ENCODE measurements at places on chromosomes 7 and 10.

- DNase-seq: no peak
Measured at GRCh38 chr7:21898265-21898930, 47.3 kb downstream of the CDCA7L start.

DNA sequence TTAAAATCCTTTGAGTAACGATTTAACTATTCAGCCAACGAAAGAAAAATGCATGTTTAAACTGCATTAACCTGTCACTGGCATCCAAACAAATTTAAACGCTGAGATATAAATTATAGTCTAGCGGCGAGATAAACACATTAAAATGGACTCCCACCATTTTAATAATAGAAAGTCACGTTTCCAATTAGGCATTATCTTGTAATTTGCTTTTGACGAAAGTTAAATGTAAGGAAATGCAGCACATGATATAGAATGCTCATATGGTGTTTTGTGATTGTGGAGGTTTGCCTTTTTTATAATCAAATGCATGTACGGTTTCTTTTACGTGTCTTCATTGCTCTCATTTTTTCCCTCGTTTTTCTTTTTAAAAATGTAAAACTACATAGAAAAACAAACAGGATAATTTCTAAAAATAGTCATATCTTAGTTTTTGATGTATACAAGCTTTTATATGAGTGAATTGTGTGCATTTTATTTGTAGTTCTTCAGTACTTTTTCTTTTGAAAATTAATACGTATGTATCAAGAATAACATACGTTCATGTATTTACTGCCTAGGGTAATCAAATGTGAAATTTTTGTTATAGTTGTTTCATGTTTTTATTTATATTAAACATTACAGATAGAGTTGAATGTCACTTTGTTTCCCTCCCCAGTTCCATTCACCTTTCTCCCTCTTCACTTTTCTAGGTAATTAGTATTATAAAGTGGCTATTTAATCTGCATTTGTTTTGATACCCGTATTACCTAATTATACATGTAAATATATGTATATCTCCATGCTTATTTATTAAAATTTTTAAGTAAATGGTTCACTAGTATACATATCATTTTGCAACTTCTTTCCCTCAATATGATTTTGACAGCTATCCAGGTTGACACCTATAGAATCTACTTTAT, 1.1 kb upstream of the KLF14 start:
- DNase-seq: no peak

GRCh38 chr10:55063811-55064210, 262.8 kb upstream of the PCDH15 start:
- no peak for DNase-seq

DNA sequence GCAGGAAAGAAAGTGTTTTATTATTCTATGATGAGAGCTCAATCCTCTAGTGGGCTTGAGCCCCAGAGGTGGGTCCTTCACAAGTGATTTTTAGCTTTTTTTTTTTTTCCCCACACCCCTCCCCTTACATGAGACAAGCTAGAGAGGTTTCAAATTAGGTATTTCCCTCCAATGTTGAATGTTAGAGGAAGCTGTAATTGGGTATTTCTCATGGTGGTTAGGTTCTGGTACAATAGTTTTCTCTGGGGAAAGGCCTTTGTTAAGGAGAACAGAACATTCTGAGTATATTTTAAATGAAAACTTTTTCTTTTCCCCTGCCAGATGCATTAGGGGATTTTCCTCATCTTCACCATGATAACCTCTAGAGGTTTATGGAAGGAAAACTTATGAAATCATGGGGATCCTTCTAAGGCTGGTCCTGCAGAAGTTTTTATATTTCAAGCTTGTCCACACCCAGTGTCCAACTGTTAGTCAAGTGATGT, 1039.7 kb downstream of the NRG3 start:
- no peak for DNase-seq

DNA sequence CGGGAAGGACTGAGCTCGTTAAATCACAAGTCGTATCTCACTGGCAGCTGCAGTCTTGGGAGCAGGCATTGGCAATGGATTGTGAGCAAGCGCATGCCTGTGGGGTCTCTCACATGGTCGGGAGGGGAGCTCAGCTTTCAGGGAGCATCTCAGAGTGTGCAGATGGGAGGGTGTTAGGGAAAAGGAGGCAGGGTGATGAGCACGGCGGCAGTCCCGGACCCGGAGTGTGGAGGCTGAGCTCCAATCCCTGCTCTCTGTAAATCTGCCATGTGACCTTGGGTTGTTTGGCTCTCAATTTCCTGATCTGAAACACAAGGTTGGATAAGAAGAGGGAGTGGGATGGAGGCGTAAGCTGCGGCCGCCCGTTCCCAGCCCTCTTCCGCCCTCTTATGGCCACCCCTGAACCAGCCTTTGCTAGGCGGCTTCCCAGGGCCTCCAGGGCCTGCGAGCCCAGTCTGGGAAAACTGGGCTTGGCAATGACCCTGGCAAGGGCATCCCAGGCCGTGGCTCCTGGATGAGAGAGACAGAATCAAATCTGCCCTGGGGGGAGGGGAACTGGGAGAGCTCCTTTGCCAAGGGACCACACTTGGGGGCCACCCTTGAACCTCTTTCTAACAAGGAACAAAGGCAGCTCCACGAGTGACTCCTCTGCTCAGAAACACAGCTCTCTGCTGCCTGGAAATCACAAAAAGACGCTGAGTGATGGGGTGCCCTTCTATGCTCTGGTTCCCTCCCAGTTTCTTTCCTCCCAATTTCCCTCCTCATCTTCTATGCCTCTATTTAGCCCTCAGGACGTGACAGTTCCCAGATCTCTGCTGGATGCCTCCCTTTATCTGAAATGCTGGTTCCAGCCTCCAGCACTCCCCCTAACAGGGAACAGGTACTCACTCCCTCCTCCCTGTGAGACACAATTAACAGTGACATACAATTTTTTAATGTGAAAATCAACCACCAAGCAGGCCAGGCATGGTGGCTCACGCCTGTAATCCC, 41.7 kb upstream of the LOXL4 start:
- DNase-seq: no peak

Data from activated T-helper 1 cell treated with anti-CD3 and anti-CD28 coated beads, Interleukin-2, amount 50 U/mL, for 16 hours (primary cell).